NCI-H446 (cell line): ENCODE measurements at places on chromosomes 1 and 21.

DNA sequence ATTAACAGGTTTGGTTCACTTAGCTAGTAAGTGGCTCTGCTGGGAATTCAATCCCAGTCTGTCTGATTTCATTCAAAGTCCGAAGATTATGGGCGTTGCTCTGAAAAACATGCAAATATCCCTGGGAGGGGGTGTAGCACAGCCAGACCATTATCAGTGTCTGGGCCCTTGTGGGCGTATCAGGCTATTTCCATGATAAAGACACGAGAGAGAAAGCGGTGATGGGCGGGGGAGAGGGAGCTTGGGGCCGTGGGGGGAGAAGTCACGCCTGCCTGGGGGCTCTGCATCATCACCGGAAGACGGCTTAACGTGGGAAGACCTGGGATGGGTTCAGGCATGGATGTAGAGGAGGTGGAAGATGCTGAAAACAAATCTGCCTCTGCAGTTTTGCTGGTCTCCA is 25.8 kb downstream of the IL6R start:
- DNase-seq, result no peak

GRCh38 chr1:201681375-201681774 is 142.4 kb downstream of the NAV1 start:
- no peak for DNase-seq

DNA sequence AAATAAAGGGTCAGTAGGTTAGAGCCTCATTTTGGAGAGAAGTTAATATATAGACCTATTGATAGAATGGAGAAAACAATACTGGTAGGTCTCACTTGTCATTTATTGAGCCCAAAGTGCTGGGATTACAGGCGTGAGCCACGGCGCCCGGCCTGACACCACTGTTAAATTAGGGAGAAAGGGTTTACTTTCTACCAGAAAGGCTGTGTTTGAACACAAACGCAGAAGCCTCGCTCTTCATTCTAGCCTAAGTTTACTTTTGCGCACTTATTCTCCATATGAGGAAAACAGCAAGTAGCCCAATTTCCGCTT is 710 bp upstream of the PRPF3 start:
- no peak for DNase-seq

GRCh38 chr1:64497088-64497883 is 27.4 kb downstream of the CACHD1 start:
- no peak for DNase-seq

DNA sequence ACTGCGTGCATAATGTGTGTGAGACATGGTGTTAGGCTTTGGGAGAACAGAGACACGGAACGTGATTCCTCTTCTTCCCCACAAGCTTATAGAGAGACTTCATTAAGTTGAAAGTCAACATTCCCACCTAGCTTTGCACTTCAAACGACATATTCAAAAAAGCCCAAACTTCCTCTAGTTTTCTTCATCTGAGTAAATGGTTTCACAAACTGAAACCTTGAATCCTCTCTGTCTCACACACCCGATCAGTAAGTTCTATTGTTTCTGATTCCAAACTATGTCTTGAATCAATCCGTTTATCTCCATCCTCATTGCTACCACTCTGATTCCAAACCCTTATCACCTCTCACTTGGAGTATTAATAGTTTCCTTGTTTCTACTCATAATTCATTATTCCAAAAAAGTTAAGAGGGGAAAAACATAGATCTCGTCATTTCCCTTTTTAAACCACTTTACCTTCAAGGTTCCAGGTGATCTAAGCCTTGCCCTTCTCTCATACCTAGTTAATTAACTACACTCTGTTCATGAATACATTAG is 1.6 kb upstream of the METTL18 start:
- DNase-seq, result no peak

DNA sequence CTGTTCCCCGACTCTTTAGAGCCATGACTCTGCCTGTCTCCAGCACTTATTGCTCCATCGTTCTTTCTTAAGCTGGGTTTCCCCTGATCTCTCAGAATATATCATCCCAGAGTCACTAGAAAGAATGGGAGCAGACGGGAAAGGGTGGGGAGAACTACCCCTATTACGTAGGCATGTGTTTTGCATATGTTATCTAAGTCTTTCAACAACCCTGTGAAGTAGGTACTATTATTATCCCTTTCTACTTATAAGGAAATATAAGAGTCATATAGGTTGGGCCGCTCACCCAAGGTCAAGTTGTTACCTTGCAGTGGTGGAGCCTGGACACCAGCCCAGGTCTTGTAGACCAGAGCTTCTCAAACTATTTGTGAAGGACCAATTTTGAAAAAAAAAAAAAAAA is 38.7 kb downstream of the ELF3 start:
- no peak for DNase-seq

DNA sequence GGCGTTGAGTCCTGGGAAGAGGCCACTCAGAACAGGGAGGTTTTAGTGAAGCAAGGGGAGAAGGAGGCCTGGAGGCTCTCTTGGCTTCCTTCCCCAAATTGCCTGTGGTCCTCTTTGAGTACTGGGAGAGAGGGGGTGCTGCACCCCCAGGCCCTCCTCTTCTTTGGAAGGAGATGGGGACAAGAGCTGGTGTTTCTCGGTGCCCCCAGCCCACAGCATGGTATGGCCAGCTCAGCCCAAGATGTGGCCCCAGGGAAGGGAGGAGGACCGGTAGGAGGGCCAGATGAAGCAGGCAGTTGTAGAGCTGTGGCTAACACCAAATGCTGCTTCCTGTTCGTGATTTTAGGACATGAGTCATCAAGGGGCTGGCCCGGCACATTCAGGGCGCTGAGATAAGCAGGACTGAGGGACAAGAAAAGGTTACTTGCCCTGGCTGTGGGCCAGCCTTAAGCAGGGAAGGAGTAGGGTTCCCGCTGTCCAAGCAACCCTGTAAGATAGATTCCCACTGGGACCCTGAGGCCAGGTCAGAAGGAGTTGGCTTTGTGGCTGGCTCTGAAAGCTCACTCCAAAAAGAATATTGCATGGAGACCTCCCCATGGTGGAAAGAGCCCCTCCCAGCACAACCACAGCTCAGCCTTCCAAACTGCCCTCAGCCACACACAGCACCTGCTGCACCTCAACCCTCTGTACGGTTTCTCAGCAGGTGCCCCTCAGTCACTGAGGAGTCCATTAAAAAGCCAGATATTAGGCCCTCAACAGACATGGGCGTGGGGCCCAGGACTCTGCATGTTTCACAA is 4.9 kb upstream of the TNFRSF1B start:
- no peak for DNase-seq
